ENCODE measurements at places on chromosomes 4 and X. TPM values are rescaled to one million over a fixed set of nuclear protein-coding genes. Genes with fewer than 3 reads are reported as not detected.

FRAS1 gene
- total RNA-seq, result 3.7 TPM

UGT2A3 gene
- total RNA-seq, result not detected

FOXR2 gene
- not detected for total RNA-seq

RAB40A gene
- total RNA-seq, result 0.10 TPM

CLOCK gene
- 37.4 TPM for total RNA-seq

CT45A1 gene
- total RNA-seq, result not detected

F8A3 gene
- total RNA-seq, result not detected

OTUD4 gene
- 38.9 TPM for total RNA-seq

DNA sequence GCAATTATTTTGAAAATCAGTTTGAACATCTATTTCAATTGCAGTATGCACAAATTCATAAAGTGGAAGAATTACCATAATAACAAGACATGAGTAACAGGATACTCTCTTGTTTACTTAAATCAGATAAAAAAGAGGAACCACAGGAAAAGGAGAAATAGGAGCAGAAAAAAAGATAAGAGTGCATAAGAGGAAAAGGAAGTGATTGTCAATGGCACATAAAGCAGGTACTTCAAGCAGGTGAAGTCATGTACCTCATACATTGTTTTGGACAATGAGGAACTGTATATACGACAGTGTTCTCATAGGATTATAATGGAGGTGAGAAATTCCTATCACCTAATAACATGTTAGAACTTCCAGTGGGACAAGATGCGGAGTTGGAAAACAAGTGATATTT, 334.5 kb upstream of the PCDH7 start:
- DNase-seq, result no peak

- no peak for DNase-seq
These were observed 90.4 kb downstream of the PHEX start for GRCh38 chrX:22122510-22122909.

- no peak for DNase-seq
These were observed 969.5 kb downstream of the PCDH18 start for GRCh38 chr4:136562834-136563233.

DNA sequence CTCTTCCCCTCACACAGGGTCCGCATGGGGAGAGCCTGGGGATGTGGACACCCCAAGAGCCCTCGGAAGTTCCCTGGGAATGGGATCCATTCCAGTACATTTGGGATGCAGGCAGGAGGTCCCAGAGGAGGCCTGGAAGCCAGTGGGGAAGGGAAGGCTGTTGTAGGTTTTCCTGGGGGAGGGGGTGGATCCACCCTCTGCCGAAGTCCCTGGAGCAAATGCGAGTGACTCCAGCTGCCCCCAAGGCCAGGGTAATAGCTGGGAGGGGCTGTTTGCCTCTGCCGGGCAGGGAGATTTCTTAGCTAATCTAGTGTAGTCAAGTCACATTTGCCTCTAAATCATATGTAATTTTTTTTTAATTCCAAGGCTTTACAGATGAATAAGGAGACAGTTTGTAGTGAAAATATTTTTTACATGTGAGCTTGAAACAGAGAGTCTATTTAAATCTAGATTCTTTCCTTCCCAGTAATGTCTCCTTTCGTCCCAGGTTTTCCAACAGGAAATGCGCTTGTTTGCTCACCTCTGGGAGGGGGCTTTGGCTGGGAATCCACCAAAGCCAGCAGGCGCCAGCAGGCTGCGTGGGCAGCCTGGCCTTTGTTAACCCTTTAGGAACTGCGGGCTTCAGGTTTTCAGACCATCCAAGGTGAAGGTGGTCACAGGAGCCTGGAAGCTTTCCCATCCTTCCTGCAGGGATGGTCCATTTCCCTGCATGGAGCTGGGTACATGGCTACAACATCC, 26.8 kb downstream of the SH3TC1 start:
- DNase-seq, result no peak

DNA sequence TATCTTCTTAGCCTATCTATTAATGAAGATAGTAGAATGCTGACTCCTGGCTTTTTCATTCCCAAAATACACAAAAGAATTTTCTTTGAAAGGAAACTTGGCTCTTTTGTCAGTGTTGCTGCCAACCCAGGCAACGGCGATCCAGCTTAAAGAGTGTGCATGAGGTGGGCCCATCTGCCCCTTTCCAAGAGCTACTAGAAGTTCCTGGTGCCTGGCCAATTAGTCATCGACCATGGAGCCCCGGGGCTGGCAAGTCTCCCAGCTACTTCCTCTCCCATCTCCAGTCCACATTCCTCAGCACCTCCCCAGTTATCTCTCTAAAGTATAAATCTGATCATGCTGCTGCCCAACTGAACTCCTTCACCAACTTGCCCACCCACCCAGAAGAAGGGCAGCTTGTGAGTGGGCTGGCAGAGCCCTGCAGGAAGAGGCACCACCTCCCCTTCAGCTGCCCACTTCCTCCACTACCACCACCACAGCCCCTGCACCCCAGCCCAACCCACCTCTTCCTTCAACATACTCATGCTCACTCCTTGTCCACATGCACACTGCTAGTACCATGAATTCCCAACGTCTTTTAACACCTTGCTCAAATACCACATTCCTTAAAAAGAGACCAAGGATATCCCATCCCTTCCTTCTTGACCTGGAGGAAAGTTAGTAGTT, 158.2 kb upstream of the MAP3K15 start:
- peak; percentile 69 for DNase-seq

DNA sequence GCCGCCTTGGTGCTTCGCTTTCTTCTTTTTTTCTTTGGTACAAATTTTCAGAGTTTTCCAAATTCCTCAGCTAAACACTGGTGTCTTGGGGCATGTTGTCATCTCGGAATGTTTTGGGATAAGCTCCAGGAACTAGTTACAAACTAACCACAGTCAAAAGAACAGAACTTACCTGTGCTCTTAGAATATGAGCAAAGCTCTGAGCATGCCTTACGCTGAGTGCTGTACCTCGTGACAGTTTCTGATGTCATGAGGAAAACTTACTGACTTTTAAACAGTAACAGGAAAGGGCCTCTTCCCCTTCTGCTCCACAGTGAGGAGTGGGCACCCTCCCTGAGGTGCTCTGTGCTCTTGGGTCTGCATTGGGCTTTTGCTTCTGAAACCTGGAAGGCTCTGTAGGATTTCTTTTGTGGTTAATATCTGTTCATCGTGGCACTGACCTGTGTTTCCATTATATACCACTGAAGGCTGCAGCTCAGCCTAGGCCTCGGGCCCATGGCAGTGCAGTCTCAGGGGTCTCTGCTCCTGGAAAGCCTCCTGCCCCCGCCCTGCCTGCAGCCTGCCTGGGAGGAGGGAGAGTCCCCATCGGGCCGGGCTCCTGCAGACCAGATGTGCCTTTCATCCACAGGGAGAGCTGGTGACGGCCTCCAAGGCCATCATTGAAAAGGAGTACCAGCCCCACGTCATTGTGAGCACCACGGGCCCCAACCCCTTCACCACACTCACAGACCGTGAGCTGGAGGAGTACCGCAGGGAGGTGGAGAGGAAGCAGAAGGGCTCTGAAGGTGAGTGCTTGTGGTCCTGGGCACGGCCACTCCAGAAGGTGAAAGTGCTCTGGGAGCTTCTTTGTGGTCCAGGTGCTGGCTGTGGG, 48.7 kb downstream of the NOP14 start:
- no peak for DNase-seq

GRCh38 chr4:88457307-88458103, 586 bp downstream of the HERC5 start:
- DNase-seq, result peak; percentile 72

DNA sequence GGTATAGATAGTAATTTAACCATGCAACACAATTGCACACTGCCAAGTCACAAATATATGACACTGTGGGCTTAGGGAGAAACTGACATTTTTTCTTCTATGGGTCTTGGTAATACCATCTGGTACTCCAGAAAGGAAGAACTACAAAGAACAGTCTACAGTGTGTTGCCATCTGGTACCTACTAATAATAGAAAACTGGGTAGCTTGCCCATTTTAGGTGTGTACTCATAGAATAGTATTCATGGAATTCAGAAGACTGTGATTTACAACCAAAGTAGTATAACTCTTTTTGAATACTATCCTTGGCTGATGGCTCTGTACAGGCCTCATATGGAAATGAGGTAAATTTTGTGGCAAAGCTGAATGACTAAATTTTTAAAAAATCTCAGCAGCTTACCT, 132.6 kb upstream of the RPS6KA6 start:
- DNase-seq, result no peak

DNA sequence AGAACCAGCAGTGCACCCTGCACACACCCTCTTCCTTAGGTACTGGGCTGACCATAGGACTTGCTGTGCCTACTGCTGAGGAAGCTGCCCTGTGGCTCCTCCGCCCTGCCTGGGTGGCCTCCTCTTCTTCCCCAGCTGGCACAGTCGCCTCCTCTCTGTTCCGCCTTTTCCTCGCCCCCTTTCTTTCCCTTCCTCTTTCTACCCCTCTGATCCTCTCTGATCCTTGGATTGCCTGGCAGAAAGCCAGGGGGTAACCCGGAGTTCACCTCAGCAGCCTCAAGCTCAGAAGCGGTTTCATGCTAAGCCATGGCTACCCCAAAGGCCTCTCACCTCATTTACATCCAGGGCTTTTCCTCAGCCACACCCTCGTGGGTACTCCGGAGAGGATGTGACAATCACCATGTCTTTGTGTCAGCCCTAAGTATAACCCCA, 136.2 kb downstream of the SMIM20 start:
- DNase-seq, result peak; percentile 63
